ENCODE measurements at places on chromosomes 11 and 22.

GRCh38 chr11:62172294-62172693 is 17.7 kb upstream of the SCGB1D1 start:
- DNase-seq, result no peak
- H3K36me3 ChIP-seq, result no peaks in the 10 kb centered on the region
- H3K27ac ChIP-seq, result no peak overlapping the region
- H3K4me1 ChIP-seq, result peaks cover 19% of the 10 kb centered on the region
- peaks cover 42% of the 10 kb centered on the region for H3K27me3 ChIP-seq

- H3K27ac ChIP-seq, result no peak overlapping the region
- no peaks in the 10 kb centered on the region for H3K27me3 ChIP-seq
- no peak overlapping the region for H3K4me3 ChIP-seq
These were observed 388.1 kb upstream of the API5 start for GRCh38 chr11:42923651-42924050.

- no peak overlapping the region for H3K27ac ChIP-seq
- DNase-seq, result no peak
- no peaks in the 10 kb centered on the region for H3K36me3 ChIP-seq
- peaks cover 49% of the 10 kb centered on the region for H3K27me3 ChIP-seq
- H3K4me3 ChIP-seq, result no peak overlapping the region
- no peaks in the 10 kb centered on the region for H3K4me1 ChIP-seq
These were observed 37.2 kb upstream of the IGSF9B start for GRCh38 chr11:133993921-133994320.

GRCh38 chr11:105923252-105923651 is 98.8 kb downstream of the MSANTD4 start:
- no peak overlapping the region for H3K4me3 ChIP-seq
- no peaks in the 10 kb centered on the region for H3K4me1 ChIP-seq
- H3K27ac ChIP-seq, result no peak overlapping the region
- H3K36me3 ChIP-seq, result no peaks in the 10 kb centered on the region

- H3K27ac ChIP-seq, result no peak overlapping the region
- H3K4me3 ChIP-seq, result no peak overlapping the region
- DNase-seq, result no peak
- H3K27me3 ChIP-seq, result no peaks in the 10 kb centered on the region
- H3K4me1 ChIP-seq, result peaks cover 18% of the 10 kb centered on the region
These were observed 18.8 kb upstream of the CDKN1C start for GRCh38 chr11:2904153-2905052.

DNA sequence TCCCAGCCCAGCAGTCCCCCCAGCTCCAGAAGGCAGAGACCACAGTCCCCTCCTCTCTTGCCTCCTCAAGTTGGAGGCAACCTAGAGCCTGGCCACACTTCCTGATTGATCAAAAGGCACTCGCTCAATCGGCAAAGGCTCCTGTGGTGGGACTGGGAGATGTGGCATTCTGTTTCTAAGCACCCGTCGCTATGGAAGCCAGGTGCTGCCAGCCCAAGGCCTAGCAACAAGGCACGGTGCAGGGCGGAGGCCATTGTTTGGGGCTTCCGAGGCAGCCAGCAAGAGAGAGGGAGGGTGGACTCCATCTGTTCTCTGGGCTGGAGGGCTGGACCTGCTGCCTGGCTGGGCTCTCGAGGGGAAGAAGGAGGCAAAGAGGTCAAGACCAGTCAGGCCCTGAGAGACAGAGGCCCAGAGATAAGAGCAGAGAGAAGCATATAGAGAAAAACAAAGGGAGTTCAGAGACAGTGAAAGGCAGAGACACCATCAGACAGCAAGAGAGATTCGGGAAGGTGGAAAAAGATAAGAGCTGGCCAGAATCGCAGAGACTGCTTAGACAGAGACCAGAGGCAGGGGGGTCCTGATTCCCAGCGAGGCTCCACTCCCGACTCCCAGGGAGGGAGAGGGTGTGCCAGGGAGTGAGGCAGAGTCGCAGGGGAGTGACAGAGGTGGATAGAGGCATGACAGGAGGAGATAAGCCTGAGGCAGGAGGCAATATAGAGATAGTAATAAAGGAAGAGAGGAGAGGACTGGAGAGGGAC is 21.2 kb downstream of the PDE2A start:
- no peak overlapping the region for H3K4me3 ChIP-seq
- DNase-seq, result no peak
- no peaks in the 10 kb centered on the region for H3K4me1 ChIP-seq
- H3K36me3 ChIP-seq, result no peaks in the 10 kb centered on the region
- H3K27ac ChIP-seq, result no peak overlapping the region

DNA sequence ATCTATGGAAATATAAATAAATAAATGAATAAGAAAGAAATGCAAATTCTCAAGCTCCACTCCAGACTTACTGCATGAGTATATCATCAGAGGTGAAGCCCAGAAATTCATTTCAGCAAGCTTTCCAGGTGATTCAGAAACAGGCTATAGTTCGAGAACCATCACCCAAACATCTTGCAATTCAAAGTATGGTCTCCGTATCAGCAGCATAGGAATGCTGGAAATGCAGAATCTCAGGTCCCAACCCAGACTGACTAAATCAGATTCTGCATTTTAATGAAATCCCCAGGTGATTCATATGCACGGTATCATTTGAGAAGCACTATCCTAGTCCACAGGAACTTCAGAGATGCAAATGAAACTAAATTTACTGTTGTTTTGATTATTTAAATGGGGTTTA is 95.3 kb downstream of the SERGEF start:
- H3K4me1 ChIP-seq, result peaks cover 6% of the 10 kb centered on the region
- H3K27ac ChIP-seq, result no peak overlapping the region
- DNase-seq, result no peak
- no peaks in the 10 kb centered on the region for H3K36me3 ChIP-seq
- no peaks in the 10 kb centered on the region for H3K27me3 ChIP-seq

DNA sequence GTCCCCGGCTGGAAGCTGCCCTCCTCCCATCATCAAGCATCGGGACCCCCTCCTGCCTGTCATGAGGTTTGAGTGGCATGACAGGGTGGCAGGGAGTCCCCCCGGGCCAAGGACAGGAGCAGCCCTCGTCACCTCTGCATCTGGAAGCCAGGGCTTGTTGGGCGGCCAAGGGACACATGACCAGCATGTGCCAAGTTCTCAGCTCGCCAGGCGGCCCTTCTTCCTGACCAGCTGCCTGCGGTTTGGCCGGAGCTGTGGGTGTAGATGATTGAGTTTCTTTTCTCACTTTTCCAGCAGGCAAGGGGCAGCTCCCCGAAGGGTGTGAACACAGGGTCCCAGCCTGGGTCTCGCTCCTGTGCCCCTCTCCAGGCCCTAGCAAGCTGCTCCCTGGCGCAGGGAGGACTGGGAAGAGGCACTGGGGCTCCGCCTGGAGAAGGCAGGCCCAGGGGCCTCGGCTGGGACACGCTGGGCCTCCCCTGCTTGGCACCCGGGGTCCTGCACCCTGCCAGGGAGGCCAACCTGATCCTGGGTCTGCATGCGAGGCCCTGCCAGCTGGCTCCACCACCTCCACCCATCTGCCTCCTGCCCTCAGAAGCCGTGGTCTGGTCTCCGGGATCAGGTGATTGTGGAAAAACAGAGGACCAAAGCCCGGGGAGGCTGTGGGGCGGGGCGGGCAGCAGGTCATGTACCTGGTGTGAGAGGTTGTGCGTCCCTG is 13.4 kb downstream of the ARHGAP8 start:
- H3K27me3 ChIP-seq, result peaks cover 25% of the 10 kb centered on the region
- no peaks in the 10 kb centered on the region for H3K36me3 ChIP-seq
- no peaks in the 10 kb centered on the region for H3K4me1 ChIP-seq
- no peak overlapping the region for H3K4me3 ChIP-seq

DNA sequence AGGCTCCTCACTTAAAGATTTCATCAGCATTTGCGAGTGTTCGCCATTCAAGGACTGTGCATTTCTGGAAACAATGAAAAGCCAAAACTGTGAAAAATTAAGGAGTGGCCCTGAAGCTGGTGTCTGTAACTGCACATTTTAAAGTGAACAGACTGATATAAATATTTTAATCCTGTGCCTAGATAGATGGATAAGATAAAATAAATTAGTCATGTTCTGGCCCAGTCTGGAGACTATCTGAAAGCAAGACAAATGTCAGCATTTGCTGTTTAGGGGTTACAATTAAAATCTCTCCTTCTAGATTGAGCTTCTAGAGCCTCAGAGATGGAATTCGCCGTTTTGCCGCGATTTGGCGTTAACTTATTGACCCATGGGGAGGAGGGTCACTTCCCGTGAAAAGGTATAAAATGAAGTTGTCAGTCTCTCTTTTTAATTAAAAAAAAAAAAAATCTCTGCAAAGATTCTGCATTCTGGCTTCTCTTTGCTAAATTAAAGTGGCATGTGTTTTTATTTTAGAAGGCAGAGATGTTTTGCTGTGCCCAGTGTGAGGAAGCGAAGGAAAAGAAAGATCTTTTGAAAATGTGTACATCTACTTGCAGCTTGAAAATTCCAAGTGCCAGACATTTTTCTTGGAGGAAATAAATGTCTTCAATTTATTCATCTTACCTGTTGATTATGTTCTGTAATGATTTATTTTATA is 79.7 kb upstream of the WNT7B start:
- DNase-seq, result peak; percentile 48
- peaks cover 71% of the 10 kb centered on the region for H3K4me1 ChIP-seq
- peak overlapping the region; percentile 87 for H3K4me3 ChIP-seq
- peaks cover 3% of the 10 kb centered on the region for H3K27me3 ChIP-seq

DNA sequence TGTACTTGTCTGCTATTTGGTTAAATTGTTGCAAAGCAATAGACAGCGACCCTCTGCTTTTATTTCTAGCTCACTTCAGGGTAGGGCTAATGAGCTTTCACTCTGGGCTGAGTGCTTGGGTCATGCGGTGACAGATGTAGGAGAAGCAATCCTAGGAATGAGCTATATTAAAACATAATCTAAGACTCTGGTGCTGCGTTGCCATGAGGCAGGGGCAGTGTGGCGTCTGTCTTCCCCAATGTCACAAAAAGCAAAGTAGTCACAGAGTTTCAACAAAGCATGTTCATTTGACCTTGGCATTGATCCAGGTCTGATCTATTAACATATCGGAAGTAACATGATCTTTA is 55.5 kb upstream of the GRAMD1B start:
- no peaks in the 10 kb centered on the region for H3K36me3 ChIP-seq
- DNase-seq, result no peak
- H3K27ac ChIP-seq, result no peak overlapping the region
- H3K4me3 ChIP-seq, result no peak overlapping the region

- H3K27me3 ChIP-seq, result peaks cover 1% of the 10 kb centered on the region
- no peak overlapping the region for H3K4me3 ChIP-seq
- H3K36me3 ChIP-seq, result no peaks in the 10 kb centered on the region
These were observed 597.2 kb upstream of the ANO3 start for GRCh38 chr11:25734591-25735211.

DNA sequence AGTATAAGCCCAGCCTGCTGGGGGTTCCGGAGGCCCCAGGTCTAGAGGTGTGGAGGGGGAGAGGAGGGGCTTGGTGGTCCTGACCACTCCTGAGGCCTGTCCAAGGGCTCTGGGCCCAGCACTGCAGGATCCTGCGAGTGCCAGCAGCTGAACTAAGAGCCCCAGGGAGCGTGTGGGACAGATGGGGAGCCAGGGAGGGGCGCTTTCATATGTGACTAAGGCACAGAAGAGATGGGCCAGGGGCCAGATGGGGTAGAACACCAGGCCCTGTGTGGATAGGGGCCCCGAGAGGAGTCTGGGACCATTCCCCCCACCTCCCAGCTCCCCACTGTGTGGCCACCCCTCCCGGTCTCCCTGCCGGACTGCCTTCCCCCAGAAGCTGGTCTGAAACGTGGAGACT is 18.4 kb downstream of the MAFF start:
- peak overlapping the region; percentile 95 for H3K27ac ChIP-seq
- peaks cover 26% of the 10 kb centered on the region for H3K27me3 ChIP-seq
- peaks cover 20% of the 10 kb centered on the region for H3K36me3 ChIP-seq
- H3K4me1 ChIP-seq, result peaks cover 49% of the 10 kb centered on the region
- no peak overlapping the region for H3K4me3 ChIP-seq

- DNase-seq, result peak; percentile 65
- H3K27me3 ChIP-seq, result peaks cover 13% of the 10 kb centered on the region
- peak overlapping the region; percentile 44 for H3K27ac ChIP-seq
These were observed 10.2 kb upstream of the PDE2A start for GRCh38 chr11:72684236-72684912.
